Cortex of kidney (tissue), 1 donor: ENCODE measurements at places on chromosomes 3 and 15.

DNA sequence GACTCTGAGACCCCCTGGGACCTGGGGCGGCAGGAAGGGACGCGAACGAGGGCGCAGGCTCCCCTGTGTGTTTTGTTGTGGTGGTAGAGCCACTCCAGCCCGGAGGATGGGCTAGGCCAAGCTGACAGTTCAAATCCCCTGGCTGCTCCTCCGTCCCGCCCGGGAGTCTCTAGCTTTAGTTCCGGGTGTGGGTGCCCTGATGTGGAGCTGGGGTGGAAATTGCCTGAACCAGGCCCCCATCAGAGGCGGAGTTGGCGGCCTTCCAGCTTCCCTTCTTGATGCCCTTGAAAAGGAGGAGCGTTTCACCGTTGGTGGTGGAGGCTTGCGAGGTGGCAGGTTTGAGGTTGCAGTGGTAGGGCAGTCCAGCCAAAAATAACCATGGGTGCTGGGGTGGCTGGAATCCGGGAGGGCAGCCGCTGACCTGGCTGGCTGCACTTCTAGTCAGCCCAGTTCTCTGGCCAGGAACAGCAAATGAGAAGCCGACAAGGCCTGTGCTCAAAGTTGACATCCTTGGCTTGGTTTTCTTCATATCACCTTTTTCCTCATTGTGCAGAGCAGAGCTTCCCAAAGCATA lies 817 bp downstream of the CLK3 start:
- DNase-seq: no peak

DNA sequence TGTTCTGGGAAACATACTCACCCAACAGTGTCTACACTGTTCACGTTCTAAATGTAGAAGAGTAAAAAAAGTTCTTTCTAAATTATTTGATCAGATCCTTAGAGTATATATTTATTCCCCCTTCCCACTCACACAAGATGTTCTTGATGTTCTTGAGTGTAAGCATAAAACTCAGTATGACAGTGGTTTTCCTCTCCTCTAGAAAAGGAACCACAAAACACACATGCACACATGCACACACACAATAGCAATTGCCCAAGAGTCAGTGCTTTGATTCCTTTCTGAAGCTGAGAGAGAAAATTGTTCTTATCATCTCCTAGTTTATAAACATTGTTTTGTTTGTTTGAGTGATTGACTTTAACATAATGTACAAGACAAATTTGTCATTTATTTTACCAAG lies 123.2 kb upstream of the PHLDB2 start:
- no peak for DNase-seq

DNA sequence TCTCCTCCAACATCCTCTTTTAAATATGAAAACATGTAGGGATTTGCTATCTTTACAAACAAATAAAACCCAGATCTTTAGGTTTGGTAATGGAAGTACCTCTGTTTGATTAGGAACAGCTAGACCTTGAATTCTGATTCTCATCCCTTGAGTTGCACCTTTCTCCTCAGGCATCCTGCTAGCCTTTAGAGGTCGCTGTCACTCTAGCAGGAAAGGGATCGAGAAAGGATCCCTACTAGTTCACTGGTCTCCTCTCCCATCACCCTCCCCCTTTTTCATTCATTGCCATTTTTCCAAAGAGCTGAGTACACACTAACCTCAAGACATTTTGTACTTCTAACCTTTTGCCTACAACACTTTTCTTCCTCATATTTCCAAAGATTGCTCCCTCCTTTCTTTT lies 569.8 kb downstream of the RBMS3 start:
- no peak for DNase-seq

DNA sequence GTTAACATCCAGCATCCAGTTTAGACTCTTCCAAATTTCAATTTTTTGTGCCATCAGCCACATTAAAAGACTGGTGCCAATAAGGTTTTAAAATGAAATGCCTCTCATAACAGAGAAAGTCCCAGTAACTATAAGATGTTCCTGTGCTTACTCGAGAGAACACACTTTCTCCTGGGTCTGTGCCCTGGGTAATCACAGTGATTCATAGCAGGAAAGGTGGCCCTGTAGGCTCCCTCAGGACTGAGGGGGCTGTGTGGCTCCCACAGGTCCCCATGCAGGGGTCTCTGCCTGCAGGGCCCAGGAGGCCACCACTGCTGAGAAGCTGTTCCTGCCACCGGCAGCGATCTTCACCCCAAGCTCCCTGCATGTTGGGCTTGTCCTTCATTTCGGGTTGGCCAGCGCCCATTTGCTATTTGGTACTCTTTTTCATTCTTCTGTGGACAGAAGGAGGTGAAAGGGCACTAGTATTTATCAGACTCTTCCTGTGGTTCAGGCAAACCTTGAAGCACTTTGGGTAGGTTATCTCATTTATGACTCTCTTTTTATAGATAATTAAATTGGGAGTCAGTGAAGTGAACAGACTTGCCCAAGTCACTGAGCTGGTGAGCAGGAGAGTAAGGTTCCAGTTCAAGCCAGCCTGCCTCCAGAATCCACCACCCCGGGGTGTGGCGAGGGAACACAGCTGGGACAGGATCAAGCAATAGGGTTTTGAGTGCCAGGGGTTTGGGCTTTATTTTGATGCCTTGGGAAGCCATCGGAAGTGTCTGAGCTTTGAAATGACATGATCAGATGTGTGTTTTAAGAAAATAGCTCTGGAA lies 44.2 kb upstream of the PLXNA1 start:
- DNase-seq: no peak

- no peak for DNase-seq
Observed at GRCh38 chr15:72890043-72890442, 106.5 kb upstream of the ADPGK start.

- no peak for DNase-seq
Observed at GRCh38 chr15:65081758-65082157, 5.2 kb downstream of the KBTBD13 start.

- no peak for DNase-seq
Observed at GRCh38 chr3:141400073-141400971, 32.0 kb downstream of the ZBTB38 start.

DNA sequence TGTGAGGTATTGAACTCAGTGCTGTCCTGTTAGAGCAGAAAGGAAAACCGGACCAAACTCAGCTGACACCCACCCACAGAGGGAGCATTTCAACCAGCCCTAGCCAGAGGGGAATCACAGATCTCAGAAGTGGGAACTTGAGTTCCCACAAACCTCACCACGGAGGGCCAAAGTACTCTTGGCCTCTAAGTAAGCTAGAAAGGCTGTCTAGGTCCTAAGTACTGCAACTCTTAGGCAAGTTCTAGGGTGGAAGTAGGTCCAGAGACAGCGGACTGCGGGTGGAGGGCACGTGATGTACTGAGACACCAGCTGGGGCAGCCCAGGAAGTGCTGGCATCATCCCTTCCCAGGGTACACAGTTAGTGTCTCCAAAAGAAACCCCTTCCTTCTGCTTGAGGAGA lies 34.1 kb downstream of the EOMES start:
- no peak for DNase-seq

DNA sequence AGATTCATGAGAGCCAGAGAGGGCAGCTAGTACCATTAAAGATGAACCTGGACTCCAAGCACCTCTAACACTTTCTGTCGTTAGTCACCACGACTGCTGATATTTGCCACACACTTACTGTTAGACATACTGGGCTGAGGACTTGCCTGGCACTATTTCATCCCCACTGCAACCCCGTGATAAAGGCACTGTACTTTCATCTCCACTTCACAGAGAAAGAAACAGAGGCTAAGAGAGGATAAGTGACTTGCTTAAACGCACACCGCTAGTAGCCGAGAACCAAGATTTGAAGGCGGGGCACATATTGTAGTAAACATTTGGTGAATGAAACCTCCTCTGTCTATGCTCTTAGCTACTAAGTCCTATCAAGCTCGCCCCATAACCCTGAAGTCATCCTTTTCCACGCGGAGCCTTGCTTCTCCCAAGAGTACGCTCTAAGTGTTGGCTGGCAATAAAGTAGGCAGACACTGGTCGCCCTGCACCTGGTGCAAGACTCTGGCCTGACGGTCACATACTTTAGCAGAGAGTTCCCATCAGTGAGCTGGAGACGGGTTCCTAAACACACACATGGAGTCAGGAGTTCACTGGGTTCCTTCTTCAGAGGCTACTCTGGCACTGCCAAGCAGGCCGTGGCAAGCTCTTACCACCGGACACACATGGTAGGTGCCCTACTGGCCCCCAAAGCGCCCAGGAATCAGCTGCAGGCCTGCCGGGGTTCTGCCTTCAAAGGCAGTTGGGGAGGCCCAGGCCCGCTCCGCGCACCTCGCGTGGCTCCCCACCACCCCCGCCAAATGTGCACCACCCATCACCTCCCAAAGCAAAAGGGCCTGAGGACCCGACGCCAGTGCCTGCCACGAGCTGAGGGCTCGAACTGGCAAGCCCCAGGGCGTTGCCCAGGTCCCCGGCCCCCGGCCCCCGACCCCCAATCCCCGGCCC lies 951 bp downstream of the POMGNT2 start:
- DNase-seq: no peak

- DNase-seq: no peak
Observed at GRCh38 chr15:55245059-55245458, 44.6 kb downstream of the RAB27A start.

GRCh38 chr3:27080258-27080525 lies 289.0 kb downstream of the NEK10 start:
- no peak for DNase-seq

DNA sequence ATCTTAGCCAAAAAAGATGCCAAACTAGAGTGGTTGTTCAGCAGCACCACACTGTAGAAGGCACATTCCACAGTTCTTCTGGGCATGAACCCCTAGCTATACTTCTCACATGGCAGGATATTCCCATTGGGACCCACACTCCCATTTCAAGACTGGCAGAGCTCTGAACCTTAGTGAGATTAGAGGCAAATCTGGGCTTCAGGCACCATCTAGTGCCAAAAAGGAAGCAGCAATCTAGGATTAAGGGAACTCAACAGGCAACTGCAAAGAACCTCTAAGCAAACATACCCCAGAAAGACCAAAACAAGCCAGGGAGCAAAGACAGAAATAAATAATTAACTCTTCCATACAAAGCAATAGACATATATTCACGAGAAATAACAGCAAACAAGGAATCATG lies 66.2 kb downstream of the TAFA4 start:
- no peak for DNase-seq

- no peak for DNase-seq
Observed at GRCh38 chr15:39227001-39227400, 353.9 kb upstream of the THBS1 start.

GRCh38 chr3:8421267-8421666 lies 80.4 kb upstream of the LMCD1 start:
- DNase-seq: no peak

GRCh38 chr3:134462331-134462941 lies 23.3 kb downstream of the ANAPC13 start:
- DNase-seq: no peak

- no peak for DNase-seq
Observed at GRCh38 chr3:198062068-198062465, 102.0 kb downstream of the LMLN start.

DNA sequence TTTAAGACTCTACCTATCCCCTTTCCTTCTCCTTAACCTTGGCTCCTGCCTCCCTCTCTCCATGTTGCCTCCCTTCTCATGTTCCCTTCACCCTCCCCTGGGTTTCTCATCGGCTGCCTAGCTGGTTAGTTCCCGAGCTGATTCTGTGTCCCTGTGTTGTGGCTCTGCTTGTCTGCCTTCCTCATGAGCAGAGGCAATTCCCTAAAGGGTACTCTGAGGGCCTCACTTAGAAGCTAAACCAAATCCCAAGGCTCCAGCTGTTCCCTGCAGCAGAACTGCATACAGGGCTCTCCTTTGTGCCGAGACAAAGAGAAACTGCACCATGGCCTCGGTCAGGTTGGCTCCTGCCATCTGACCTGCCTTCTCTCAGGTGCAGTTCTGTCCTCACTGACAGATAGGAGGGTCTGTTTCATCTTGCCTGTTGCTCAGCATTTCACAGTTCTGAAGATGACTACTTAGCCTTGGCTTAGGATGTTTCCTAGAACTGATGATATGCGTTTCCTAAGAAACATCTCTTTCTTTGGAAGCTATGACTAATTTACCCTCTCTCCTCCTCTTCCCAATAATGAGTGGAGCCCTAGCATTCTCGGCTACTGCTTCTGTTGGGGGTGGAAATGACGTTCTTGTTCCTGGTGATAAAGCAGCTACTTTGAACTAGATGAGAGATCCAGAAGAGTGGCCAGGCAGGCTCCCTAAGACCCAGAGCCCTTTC lies 27.1 kb downstream of the DUOX1 start:
- no peak for DNase-seq

GRCh38 chr15:76204916-76205460 lies 106.3 kb downstream of the ETFA start:
- no peak for DNase-seq

- DNase-seq: no peak
Observed at GRCh38 chr3:116001151-116001621, 377.9 kb downstream of the GAP43 start.

DNA sequence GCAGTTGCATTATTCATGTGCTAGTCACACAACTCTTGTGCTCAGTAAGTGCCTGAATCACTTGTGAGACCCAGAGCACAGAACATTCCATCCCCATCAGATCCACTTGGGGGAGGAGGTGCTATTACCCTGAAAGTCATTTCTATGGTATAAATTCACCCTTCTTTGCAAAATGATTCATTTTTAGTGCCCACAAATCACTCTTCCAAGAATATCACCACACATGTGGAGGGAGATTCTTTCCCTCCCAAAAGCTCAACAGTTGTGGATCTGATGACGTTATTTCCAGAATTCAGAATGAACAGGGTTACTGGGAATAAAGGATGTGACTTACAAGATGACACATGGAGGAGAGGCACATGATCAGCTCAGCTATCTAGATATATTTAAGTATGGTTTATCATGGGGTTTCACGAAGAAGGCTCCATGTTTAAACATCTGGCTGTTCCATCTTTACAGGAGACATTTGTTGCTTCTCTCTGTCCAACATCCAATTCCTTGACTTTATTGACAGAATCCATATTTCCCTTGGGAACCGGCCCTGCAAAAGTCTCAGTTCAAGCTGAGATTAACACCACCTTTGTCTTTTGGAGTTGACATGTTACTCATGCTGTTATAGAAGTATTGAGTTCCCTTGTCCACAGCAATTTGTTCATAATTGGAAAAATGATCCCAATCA lies 214.2 kb upstream of the PROK2 start:
- no peak for DNase-seq

- DNase-seq: no peak
Observed at GRCh38 chr15:34776606-34777105, 18.7 kb downstream of the ACTC1 start.

- DNase-seq: no peak
Observed at GRCh38 chr3:31873254-31873820, 107.7 kb downstream of the OSBPL10 start.

DNA sequence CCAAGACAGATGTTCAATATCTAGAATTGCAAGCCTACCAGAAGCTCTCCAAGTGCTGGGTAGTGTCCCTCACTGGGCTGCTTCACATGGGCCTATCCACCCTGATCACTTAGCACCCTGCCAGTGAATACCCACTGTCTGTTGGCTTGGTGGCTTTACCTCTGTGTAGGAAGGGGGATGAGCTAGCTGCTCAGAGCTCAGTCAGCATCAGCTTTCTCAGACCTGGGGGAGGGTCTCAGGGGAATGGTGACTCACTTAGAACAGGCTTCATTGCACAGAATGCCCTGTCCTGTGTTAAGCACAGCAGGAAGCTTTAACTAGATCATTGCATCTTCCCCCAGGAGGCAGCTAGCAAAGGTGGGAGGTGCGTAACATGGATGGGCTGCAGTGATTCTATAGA lies 209.8 kb downstream of the PDCD6IP start:
- no peak for DNase-seq
